ENCODE measurements at places on chromosomes 7 and 10.

GRCh38 chr7:87413951-87414793 lies 61.3 kb downstream of the ABCB4 start:
- no peak for DNase-seq

DNA sequence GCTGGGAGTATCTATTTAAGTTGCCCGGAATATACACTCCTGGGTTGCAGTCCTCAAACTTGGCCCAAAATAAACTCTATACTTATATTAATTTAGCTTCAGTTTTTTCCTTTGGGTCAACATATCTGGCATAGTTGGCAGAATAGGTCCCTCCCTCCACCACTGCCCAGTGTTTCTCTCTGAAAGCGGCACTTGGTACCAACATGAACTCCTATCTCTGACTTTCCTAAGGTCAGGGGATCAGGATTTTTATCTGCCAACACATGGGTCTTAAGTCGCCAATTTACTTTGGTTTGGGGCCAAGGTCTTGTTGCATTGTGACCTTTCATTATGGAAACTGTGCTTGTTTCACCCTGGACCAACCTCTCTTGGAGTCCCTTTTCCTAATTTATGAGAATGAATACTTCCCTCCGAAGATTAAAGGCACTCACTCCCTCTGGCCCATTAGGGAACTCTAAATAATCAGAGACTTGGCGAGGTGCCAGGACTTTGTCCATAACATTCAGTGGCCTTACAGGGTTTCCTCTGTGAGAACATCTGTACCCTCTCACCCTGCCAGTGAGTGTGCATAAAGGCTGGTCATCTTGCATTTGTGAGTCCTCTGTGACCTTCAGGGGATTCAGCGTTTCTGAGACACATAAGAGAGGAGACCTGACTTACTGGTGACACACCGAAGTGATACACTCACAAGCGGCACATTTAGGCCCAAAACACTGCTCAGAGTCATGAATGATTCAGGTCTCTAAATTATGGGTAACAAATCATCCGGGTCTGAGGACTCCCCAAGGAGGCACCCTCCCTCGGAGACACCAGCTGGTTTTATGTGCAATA lies 19.7 kb upstream of the FKBP9 start:
- no peak for DNase-seq

GRCh38 chr7:111265394-111265793 lies 174.5 kb downstream of the LRRN3 start:
- no peak for DNase-seq

DNA sequence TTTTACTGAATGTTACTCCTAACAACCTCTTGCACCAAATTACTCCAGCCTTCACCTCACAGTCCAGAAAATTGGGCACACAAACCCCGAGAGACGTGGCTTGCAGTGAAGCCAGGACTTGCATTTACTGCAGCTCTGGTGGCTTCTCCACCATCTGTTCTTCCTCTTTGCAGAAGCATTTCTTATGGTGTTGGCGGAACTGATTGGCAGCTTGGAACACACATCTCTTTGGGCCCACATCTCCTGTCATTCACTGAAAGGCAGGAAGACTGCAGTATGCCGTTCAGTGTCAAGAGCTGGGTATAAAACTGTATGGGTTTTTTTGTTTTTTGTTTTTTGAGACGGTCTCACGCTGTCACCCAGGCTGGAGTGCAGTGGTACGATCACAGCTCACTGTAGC lies 38.3 kb upstream of the PRKAR1B start:
- DNase-seq: no peak

DNA sequence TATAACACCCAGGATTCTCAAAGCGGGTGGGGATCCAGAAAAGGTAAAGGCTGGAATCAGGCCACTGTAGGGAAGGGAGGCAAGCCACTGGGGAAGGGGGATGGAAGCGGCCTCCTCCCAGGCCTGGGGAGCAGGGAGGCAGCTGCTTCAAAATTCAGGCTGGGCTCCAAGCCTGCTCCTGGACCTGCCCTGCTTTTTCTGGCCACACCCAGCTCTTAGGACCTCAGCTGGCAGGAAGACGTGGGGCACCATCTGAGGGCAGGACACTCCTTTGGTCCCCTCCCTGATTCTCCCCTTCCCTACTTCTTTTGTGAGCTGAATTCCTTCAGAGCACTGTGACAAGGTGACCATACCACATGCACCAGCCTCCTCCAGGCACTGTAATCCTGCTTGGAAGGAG lies 4.6 kb upstream of the LBX1 start:
- DNase-seq: no peak

GRCh38 chr7:106050746-106051117 lies 61.4 kb downstream of the SYPL1 start:
- DNase-seq: no peak

DNA sequence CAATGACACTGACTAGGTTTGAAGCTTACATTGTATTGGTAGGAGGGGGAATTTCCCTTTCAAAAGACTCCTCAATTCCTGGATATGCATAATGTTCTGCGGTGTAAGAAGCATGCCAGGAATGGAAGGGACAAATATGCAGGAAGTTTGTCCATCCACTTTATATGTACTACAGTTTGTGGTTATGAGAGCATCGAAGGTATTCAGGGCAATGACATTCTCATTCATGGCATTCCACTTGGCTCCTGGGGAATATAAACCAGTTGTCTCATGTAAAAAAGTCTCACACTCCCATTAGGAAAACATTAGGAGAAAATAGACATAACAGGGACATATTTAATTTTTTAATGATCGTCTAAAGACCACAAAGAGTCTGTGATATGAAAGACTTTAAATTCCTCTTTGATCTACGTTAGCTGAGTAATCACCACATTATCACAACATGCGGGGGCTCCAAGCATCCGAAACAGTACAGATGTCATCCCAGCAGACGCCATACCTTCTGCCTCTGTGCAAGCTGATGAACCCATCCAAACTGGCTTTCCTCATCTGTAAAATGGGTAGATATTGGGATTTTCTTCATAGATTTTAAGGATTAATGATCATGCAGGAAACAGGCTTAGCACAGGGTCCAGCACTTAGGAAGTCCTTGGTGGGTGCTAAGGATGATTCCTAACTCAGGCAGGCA lies 675.3 kb downstream of the INHBA start:
- no peak for DNase-seq

DNA sequence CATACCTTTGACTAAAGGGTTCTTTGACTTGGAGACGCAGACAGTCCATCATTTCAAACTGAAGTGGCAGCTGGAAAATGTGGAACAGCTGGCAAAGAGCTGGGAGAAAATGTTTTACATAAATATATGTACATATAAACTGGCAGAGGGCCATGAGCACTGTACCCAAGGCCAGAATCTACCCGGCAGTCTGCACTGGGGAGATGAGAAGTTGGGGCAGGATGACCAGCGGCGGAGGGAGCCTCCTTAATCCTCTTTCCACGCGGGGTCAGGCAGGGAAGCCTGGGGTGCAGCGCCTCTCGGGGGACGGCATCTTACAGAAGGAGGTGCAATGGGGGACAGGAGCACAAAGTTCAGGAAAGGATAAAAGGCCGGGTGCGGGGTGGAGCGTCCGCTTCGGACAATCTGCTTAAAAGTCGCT lies 1.3 kb downstream of the GLI3 start:
- no peak for DNase-seq

GRCh38 chr7:102222445-102222844 lies 64.2 kb upstream of the SH2B2 start:
- no peak for DNase-seq

- no peak for DNase-seq
These were observed 110.7 kb downstream of the FRMD4A start for GRCh38 chr10:14220026-14220425.

GRCh38 chr7:66642186-66642585 lies 13.5 kb downstream of the KCTD7 start:
- DNase-seq: no peak

DNA sequence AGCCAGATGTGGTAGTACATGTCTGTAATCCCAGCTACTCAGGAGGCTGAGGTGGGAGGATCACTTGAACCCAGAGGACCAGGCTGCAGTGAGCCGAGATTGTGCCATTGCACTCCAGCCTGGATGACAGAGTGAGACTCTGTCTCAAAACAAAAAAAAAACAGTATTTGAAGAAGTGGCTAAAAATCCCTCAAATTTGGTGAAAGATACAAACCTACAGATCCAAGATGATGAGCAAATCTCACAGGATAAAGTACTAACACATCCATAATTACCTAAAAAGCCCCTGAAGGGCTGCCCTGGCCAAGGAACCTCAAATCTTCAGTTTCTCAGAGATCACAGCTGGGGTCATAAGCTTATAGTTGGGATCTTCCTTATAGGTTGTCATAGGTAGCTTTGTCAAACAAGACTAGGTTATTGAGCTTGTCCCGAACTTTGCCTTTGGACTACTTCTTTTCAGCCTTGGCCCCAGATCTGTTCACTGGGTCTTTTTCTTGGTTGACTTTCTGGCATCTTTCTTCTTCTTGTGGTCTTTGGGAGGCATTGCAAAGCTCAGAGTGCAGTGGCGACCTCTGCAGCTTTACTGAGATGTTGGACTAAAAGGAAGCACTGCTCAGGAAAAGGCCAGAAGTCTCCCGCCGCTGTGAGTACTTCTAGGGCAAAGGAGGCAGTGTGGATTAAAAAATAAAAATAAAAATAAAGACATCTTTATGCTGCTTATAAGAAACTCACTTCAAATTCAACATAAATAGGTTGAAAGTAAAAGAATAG lies 28.6 kb upstream of the SAR1A start:
- DNase-seq: no peak

DNA sequence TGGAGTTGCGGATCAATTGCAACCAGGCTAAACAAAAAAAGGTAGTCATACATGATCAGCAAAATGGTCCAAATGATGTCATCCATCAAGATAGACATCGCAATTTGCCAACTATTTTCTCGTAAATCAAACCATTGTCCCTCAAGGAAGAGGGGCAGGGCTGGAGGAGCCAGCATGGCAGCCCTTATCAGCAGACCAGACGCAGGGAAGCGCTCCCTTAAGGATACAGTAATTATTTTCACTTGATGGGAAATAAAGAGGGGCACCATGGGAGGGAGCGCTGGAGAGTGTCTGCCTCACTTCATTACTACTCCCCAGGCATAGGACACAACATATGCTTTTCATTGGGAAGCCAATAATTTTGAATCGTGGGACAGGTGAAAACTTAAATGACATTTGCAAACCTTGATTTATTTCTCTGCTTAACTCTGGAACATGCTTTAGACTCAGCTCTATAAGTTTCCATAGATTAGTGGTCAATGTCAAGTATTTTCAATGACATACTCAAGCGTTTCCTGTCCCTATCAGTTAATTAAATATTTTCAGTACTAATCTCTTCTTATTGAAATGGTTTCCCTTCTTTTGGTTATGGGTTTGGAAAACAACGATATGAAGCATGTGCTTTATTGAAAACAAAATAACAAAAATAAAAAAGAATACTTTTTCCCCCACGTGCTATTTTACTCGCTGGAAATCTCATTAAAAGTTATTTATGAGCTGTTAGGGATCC lies 202.4 kb upstream of the HABP2 start:
- DNase-seq: no peak

GRCh38 chr7:75984130-75985008 lies 10.0 kb downstream of the TMEM120A start:
- DNase-seq: no peak

DNA sequence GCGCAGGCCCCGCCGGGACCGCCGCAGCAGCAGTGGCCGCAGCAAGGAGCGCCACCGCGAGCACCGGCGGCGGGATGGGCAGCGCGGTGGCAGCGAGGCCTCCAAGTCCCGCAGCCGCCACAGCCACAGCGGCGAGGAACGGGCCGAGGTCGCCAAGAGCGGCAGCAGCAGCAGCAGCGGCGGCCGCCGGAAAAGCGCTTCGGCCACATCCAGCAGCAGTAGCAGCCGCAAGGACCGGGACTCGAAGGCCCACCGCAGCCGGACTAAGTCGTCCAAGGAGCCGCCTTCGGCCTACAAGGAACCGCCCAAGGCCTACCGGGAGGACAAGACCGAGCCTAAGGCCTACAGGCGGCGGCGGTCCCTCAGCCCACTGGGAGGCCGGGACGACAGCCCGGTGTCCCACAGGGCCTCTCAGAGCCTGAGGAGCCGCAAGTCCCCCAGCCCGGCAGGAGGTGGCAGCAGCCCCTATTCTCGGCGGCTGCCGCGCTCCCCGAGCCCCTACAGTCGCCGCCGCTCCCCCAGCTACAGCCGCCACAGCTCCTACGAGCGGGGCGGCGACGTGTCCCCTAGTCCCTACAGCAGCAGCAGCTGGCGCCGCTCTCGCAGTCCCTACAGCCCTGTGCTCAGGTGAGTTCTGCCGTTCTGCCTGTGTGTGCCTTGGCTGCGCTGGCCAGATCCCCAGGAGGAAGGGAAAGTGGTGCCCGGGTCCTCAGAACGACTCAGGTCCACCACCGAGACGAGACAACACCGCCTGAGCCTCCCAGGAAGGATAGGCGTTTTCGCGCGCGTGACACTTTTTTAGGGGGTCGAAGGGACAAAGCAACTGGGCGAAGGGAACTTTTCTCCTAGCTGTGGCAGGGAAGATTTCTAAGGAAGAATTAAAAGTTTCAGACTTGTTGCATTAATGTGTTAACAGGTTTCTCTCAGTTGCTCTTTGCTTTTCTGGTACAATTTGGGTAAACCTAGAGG lies 1.5 kb downstream of the CDK13 start:
- DNase-seq: peak; percentile 66

DNA sequence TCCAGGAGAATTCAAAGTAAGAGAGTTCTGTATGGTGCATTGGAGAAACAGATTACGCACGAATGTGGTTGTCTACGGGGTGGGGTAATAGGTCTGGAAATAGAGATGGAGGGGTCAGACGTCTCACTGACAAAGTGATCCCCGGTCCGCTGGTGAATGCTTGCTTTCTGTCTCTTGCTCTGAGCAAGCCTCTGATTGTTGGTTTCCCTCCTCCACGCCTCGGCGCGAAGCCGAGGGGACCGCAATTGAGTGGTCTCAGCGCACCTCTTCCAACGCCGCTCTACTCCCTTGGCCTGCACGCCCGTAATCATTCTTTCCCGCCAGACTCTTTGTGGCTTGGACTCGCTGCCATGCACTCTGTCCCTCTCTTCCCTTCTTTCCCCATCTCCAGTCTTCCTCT lies 46.5 kb upstream of the PFKP start:
- DNase-seq: no peak

DNA sequence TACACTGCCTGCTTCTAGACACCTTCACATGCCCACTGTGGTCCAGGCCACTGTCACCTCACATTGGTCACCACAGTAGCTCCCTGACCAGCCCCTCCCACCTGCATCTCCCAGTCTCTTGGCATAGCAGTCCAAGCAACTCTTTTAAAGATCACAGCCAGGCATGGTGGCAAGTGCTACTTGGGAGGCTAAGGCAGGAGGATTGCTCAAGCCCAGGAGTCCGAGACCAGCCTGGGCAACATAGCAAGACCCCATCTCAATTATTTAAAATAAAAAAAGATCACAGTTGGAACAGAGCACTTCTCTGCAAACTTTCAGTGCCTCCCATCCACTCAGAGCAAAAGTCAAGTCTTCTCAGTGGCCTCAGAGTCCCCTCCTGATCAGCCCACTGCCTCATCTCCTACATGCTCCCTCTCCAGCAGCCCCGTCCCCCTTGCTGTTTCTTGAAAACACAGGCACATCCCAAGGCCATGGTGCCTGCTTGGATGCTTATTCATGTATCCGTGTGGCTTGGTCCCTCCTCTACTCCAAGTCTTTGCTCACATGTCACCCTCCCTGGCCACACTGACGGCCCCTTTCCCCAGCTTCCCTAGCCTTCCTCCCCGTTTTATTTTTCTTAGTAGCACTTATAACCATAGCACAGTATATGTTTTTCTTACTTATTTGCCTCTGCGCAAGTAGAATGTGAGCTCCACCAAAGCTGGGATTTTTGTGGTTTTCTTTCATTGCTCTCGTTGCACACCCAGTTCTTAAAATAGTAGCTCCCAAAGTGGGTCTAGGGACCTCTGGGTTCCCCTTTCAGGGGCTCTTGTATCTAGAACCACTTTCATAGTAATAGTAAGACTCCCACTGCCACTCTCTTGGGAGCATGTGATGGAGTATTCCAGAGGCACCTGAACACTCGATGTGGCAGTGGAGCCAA lies 19.5 kb downstream of the TSPAN15 start:
- no peak for DNase-seq
